ENCODE measurements at places on chromosomes 12 and 14. TPM values are rescaled to one million over a fixed set of nuclear protein-coding genes. Genes with fewer than 3 reads are reported as not detected.

DNA sequence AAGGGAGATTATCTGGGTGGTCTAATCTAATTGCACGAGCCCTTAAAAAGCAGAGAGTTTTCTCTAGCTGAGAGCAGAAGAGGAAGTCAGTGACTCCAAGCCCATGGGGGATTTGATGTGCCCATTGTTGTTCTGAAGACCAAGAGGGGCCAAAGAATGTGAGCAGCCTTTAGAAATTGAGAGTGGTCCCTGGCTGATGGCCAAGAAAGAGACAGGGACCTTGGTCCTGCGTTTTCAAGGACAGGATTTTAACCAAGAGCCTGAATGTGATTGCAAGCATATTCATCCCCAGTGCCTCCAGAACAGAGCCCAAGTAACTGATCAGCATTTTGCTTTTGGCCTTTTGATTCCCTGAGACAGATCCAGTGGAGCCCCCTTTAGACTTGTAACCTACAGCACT, 1353.9 kb downstream of the AACS start:
- no peak for DNase-seq
- H3K27me3 ChIP-seq, result no peaks in the 10 kb centered on the region
- no peaks in the 10 kb centered on the region for H3K4me1 ChIP-seq

DNA sequence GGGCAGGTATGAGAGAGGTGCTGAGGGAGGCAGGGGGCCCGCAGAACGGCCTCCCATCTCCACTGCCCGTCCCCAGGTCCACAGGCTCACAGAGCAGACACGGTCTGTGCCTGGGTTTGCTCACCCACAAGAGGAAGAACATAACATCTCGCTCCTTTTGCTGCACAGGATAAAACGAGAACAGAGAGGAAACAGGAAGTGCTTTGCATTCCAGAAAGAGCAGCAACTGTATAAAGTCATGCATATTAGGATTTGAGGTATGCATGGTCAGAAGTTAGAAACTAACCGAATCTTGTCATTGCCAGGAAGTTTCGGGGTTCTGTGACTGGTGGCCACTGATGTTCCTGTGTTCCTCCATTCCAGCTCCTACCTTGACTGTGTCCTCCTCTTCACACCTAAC, 25.0 kb downstream of the NTF3 start:
- H3K27ac ChIP-seq, result peak overlapping the region; percentile 7
- H3K36me3 ChIP-seq, result no peaks in the 10 kb centered on the region
- no peaks in the 10 kb centered on the region for H3K4me1 ChIP-seq
- no peak overlapping the region for H3K4me3 ChIP-seq
- H3K27me3 ChIP-seq, result no peaks in the 10 kb centered on the region
- DNase-seq, result no peak

The NID2 gene
- 12.9 TPM for total RNA-seq

GRCh38 chr12:7646178-7646475, 19.6 kb downstream of the APOBEC1 start:
- H3K4me3 ChIP-seq, result no peak overlapping the region
- H3K36me3 ChIP-seq, result no peaks in the 10 kb centered on the region
- DNase-seq, result no peak
- H3K27me3 ChIP-seq, result no peaks in the 10 kb centered on the region

GRCh38 chr12:75721796-75722195, 210.4 kb upstream of the KRR1 start:
- H3K4me1 ChIP-seq, result peaks cover 6% of the 10 kb centered on the region
- no peaks in the 10 kb centered on the region for H3K36me3 ChIP-seq
- no peak overlapping the region for H3K4me3 ChIP-seq
- no peaks in the 10 kb centered on the region for H3K27me3 ChIP-seq
- DNase-seq, result no peak
- H3K27ac ChIP-seq, result peak overlapping the region; percentile 13

DNA sequence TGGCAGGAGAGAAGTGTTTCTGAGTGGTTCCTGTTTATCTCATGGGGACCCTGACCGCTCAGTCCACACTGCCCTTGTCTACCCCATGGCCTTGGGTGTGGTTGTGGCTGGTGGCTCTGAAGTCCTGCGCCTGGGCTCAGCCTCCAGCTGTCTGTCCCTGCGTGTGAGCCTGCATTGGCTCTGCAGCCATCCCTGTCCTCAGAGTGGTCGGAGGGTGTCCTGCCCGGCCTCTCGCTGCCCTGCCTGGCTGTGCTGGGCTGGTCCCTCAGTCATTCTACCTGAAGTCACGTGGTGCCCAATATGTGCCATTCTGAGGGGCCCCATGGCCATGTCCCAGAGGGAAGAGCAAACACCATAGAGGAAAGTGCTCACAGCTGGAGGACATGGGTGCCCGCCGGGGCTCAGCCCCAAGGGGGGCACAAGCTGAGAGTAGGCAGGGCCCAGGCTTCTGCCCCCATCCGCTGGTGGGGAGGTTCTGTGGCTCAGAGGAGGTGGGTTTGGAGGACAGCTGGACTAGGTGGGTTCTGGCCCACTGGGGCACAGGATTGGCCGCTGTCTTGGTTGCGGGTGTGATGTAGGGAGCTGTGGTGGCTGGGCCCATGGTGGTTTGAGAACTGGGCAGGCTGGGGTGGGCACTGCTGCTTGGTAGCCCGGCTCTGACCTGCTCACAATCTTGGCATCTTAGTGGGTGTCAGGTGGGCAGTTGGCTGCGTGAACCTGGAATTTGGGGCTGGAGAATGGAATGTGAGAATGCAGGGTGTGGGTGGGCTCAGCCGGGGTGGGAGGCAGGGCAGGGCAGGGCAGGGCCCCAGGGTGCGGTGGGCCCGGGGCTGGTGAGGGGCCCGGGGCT, 11.6 kb downstream of the TEDC1 start:
- DNase-seq, result no peak
- H3K27me3 ChIP-seq, result no peaks in the 10 kb centered on the region
- H3K4me3 ChIP-seq, result no peak overlapping the region
- no peak overlapping the region for H3K27ac ChIP-seq

DNA sequence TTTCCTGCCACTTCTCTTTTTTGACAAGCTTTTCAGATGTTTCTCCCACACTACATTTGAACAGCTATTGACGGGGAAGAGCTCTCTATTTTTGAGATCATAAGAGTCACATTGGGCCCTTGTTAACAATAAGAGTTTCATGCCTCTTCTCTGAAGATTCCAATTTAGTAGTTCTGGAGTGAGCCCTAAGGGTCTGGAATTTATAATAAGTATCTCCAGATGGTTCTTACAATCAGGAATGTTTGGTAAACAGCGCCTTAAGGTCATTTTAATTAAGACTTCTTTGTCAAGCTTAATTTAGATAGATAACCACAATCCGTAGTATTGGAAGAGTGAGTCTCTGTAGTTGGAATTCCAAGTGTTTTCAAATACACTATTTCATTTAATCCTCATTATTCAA, 60.6 kb upstream of the HECTD1 start:
- H3K4me3 ChIP-seq, result no peak overlapping the region
- no peak for DNase-seq
- H3K4me1 ChIP-seq, result peaks cover 2% of the 10 kb centered on the region
- H3K27ac ChIP-seq, result no peak overlapping the region

DNA sequence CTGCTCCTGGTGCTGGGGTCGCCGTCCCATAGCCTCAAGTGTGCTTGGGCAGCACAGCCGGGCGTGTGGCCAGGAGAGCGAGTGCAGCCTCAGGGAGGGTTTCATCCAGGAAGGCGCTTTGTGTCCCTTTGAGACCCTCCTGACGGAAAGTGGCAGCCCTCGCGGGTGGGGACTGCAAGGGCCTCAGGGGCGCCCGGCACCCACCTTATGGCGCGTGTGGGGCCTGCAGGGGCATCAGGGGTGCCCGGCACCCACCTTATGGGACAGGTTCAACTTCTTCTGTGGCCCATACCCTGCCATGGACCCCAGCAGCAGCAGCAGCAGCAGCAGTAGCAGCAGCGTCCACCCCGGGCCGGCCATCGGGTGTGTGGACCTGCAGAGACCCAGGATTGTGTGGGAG, 4.5 kb downstream of the LRCOL1 start:
- H3K4me3 ChIP-seq, result no peak overlapping the region
- no peaks in the 10 kb centered on the region for H3K36me3 ChIP-seq
- peaks cover 2% of the 10 kb centered on the region for H3K4me1 ChIP-seq
- peak overlapping the region; percentile 69 for H3K27ac ChIP-seq

GRCh38 chr12:13372386-13372785, 175.9 kb downstream of the EMP1 start:
- H3K36me3 ChIP-seq, result no peaks in the 10 kb centered on the region
- no peaks in the 10 kb centered on the region for H3K4me1 ChIP-seq
- H3K27me3 ChIP-seq, result no peaks in the 10 kb centered on the region
- no peak overlapping the region for H3K27ac ChIP-seq

DNA sequence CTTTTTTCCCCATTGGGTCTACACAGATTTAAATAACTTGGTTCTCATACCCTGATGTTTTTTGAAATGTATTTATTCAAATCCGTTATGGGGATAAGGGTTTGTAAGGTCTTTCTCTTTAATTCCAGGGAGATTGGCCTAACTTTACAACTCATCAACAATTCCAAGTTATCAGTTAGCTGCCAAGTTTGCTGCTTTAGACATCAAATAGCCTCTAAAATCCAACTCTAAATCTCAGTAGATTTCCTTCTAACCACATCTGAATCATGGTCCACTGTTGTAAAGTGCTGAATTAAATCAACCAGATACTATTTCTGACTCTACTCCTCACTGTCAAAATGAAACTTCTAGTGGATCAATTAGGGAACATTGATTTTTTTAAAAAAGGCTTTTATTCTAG, 364.1 kb upstream of the E2F7 start:
- H3K27me3 ChIP-seq, result no peaks in the 10 kb centered on the region
- DNase-seq, result no peak
- no peak overlapping the region for H3K27ac ChIP-seq
- no peaks in the 10 kb centered on the region for H3K36me3 ChIP-seq
- H3K4me1 ChIP-seq, result no peaks in the 10 kb centered on the region
- no peak overlapping the region for H3K4me3 ChIP-seq

Data from right lobe of liver (tissue), 6 donors.